Activated T-helper 9 cell treated with anti-CD3 and anti-CD28 coated beads, Interleukin-2, amount 50 U/mL, for 16 hours (primary cell): ENCODE measurements at places on chromosomes 1 and 21.
A peak's percentile ranks its signal among the peaks of the same experiment; 100 is the strongest.

DNA sequence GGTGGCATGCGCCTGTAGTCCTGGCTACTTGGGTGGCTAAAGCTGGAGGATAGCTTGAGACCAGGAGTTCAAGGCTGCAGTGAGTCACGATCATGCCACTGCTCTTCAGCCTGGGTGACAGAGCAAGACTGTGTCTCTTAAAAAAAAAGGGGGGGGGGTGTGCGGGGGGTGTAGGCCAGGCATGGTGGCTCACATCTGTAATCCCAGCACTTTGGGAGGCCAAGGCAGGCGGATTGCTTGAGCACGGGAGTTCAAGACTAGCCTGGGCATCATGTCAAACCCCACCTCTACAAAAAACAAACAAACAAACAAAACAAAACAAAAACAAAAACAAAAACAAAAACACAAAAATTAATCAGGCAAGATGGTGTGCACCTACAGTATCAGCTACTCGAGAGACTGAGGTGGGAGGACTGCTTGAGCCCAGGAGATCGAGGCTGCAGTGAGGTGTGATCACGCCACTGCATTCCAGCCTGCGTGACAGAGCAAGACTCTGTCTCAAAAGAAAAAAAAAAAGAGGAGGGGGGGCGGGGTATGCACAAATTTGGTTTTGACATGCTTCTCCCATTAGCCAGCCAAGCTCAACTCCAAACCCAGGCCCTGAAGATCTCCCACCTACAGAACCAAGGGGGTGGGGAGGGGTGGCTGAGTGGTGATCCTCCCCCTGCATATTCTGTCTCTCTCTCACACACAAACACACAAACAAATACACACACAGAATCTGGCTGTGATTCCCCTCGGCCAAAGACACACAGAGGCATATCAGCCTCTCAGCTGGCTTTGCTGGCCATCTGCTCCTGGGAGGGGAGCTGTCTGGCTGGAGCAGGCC is 3.1 kb downstream of the PTAFR start:
- no peak for DNase-seq

DNA sequence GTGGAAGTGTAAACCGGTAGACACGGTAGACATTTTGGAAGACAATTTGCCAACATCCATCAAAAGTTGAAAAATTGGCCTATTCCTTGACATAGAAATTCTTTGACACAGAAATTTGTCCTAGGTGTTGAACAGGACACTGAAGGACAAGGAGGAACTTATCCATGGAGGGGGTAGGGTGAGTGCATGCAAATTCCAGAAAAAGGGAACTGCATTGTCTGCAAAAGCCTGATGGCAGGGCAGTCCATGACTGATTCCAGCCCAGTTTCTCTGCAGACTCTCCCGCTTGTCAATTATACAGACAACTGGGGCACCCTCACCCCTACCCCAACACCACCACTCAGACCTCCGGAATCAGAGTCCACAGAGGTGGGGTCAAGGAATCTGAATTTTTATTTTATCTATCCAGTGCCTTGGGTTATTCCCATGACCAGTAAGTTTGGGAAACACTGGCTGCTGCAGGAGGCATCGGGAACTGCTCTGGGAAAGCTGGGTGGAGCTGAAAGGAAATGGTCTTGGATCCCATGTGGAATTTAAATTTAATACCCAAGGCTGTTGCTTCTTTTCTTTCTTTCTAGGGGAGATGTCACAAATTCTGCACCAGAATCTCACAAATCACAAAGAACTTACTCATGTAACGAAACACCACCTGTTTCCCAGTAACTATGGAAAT is 103.3 kb upstream of the SLC45A1 start:
- DNase-seq = no peak

DNA sequence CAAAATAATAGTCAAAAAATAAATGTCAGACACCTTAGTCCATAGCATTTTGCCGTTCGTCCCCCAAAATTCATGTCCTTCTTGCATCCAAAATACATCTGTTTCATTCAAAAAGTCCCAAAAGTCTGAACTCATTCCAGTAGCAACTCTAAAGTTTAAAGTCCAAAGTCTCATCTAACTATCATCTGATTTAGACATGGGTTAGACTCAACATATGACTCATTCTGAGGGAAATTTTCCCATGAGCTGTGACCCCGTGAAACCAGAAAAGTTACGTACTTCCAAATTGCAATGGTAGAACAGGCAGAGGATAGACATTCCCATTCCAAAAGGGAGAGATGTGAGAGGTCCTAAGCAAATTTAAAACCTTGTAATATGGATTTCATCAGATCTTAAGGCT is 48.6 kb upstream of the CACHD1 start:
- no peak for DNase-seq

GRCh38 chr1:79197421-79197820 is 190.9 kb upstream of the ADGRL4 start:
- no peak for DNase-seq

DNA sequence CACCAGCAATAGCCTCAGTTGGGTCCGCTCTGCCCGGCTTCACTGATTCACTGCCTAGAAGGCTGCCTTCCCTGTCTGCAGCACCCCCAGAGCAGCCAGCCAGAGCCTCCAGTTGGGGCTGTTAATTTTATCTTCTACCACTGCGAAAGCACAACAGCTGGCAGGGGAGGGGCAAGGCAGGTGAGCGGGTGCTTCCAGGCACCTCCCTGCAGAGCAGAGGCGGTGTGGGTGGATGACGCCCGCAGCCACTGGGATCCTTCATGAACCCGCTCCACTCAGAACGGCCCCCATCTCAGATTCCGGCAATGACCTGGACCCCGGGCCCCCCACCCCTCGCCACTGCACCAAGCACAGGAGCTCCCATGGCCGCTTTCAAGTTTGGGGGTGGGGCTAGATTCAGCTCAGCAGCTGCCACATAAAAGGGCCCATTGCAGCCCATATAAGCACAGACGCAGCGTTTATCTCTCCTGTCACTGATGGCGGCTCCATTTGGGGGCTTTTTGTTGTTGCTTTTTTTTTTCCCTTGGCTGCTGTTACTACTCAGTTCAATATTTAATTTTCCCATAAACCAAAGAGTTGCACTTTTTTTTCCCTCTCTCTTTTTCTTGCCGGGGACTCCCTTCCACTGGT is 128.0 kb upstream of the KLHDC7A start:
- no peak for DNase-seq

- no peak for DNase-seq
These were observed 204.4 kb downstream of the SLC35F3 start for GRCh38 chr1:234108921-234109320.

- no peak for DNase-seq
These were observed 1.2 kb downstream of the CROCC start for GRCh38 chr1:16922885-16923431.

DNA sequence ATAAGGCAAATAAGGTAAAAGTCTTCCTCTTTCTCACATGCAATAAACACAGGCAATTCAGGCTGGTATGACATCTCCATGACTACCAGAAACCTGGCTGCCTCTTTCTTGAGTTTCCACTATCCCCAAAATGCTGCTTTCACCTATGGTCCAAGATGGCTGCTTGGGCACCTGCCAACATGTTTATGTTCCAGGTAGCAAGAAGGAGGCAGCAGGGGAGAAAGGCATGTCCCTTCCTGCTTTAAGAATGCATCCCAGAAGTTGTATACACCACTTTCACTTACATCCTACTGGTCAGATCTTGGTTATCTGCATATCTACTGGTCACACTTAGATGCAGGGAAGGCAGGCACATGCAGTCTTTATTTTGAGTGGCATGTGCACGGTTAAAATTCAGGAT is 19.4 kb upstream of the ACOT11 start:
- DNase-seq = no peak

- no peak for DNase-seq
These were observed 9.7 kb upstream of the TMEM240 start for GRCh38 chr1:1550087-1550486.

DNA sequence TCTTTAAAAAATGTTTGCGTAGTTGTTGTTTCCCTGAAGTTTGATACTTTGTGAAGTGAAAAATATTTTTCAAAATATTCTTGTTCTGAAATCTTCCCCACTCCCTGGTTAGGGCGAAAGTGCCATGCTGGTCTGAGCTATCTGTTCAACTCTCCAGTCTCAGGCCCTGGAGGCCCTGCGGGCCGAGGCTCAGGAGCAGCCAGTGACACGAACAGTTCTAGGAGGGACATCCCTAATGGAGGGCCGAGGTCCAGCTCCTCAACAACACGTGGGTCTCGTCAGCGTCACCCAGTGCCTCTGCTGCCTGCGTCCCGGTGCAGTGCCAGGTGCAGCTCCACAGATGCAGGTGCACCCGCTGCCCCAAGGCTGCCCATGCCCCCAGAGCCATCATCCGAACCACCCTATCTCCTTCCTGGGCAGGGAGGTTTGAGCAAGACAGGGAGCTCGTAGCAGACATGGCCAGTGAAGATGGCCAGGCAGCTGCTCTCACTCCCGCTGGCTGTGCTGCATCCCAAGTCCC is 69.7 kb upstream of the COL6A1 start:
- DNase-seq = no peak

DNA sequence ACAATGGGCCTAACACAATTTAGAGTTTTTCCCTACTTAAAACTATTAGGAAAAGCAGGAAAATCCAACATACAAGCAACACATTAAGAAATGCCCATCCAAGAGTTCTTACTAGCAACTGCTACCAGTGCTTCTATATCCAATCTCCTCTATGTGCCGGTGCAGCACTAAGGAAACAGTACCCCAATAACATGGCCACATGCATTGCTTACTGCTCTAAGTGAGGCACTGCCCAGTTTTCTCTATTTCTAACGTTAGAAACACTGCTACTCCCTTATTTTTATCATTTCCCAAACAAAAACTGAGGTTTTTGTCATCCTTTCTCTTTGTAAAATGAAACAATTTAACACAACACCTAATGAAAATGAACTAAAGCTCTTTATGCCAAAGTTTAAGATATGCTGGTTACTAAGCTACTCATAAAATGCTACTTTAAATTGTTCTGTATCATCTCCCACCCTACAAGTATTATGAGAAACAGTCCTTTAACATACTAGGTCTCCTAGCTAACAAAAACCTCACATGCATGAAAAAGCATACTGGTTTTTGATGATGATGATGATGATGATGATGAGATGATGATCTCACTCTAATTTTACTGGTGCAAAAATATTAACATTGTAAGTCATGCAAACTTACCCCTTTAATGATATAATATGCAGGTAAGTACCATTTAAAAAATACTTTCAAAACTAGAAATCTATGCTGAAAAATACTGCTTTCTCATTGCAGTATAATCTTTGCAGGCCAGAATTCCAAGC is 90.7 kb upstream of the TTC39A start:
- DNase-seq = no peak

- DNase-seq = no peak
These were observed 1223.8 kb downstream of the AMY1C start for GRCh38 chr1:104973516-104973915.

DNA sequence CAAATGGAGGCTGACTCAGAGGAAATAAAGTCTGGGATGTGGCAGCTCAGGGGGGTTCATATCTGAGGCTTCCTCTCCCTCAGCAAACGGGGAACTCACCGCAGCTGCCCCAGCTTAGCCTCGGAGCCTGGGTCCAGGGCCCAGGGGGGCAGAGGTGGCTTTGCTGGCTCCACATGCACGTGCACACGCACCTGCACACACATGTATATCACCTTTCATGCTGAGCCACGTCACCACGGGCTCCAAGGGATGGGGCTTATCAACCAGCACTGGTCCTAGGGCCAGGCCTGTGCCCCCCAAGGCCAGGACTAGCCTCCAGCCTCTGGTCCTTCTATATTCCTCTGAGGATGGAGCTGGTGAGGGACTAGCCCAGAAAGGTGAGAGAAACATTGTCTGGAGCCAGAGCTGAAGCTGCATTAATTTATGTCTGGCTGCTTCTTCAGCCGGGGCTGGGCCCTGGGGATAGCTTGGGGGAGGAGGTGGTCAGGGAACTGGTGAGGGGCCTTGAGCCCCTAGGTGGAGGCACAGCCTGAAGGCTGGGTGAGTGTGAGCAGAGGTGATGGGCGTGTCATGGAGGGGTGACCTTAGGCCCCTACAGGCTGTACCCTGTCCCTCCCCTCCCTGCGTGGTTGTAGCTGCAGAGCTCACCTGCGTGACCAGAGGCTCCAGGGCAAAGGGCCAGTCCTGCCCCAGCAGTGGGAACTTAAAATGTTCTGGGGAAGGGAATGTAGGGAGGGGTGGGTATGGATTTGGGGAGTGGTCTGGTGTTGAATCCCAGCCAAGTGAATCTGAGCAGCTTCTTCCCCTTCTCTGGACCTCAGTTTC is 520.8 kb downstream of the PTPRU start:
- DNase-seq = no peak

- peak; percentile 70 for DNase-seq
These were observed 559 bp downstream of the BACH1 start for GRCh38 chr21:29299046-29299915.

DNA sequence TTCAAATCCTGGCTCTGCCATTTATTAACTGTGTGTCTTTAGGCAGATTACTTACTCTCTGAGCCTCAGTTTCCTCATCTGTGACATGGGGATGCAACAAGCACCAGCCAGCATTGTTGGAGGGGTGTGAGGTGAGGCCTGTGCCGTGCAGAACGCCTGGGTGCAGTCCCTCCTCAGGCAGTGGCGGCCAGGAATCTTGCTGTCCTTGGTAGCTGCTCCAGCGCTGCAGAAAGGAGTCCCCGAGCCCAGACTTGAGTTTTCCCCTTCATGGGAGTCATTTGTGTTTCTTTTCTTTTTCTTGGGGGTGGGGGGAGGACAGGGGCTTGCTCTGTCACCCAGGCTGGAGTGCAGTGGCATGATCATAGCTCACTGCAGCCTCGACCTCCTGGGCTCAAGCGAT is 46.6 kb downstream of the DISP3 start:
- no peak for DNase-seq

- no peak for DNase-seq
These were observed 2.5 kb downstream of the MR1 start for GRCh38 chr1:181036107-181036836.

GRCh38 chr1:230507666-230508402 is 81.7 kb upstream of the PGBD5 start:
- no peak for DNase-seq

DNA sequence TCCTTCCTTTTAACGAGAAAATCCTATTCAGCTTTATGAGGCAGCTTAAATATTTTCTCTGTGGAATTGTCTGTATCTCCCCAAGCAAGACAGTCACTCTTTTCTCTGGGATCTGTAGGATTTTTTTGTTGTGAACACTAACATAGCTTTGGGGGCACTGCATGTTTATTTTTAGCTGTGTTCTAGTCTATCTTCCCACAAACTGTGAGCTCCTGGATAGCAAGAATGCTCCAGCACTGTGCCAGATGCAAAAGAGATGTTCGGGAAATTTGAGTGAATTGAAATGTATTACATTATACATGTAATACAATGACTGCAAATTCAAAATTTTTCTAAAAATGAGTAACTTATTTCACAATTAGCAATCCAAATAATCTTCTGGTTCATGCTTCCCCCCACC is 282.2 kb downstream of the PLPP3 start:
- DNase-seq = no peak

DNA sequence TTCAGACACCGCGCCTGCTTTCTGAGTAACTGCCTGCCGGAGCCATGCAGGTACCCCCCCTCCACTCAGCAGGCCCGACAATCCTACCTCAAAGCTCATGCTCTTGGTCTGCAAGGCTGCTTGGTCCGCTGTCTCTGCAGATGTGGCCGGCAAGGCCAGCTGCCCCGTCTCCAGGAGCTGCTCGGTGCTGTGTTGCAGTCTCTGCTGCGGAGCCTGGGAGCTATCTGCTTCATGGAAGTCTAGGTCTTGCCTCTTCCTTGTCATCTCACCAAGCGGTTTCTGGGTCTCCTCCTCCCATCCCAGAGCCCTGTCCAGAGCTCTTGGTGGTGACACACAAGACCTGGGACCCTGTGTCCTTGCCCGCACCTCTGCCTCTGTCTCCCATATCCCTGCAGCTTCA is 24.0 kb upstream of the GNPAT start:
- no peak for DNase-seq
